Naive thymus-derived CD4-positive, alpha-beta T cell (primary cell): ENCODE measurements at places on chromosomes 5 and 9. TPM values are rescaled to one million over a fixed set of nuclear protein-coding genes. Genes with fewer than 3 reads are reported as not detected.

DNA sequence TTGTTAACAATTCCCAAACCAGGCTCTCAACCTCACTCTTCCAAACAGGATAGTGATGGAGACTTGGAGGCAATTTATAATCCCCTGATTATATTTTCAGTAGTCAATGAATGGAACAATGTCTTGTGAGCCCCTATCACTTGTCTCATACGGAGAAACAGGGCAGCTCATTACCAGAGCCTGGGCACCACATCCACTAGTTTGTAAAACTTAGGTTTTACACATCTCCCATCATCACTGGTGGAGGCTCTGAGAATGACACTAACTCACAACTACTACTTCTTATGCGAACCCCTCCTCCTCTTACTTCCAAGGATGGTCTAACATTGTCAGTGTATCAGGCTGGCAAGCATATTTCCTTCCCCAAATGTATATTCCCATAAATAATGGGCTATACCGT, 253.7 kb downstream of the EPB41L4A start:
- DNase-seq = no peak
- no peak overlapping the region for H3K4me3 ChIP-seq
- H3K4me1 ChIP-seq = peaks cover 10% of the 10 kb centered on the region
- H3K27ac ChIP-seq = no peak overlapping the region
- H3K36me3 ChIP-seq = peaks cover 19% of the 10 kb centered on the region
- no peaks in the 10 kb centered on the region for H3K27me3 ChIP-seq

GRCh38 chr5:127608077-127608660, 40.7 kb upstream of the CTXN3 start:
- no peaks in the 10 kb centered on the region for H3K27me3 ChIP-seq
- no peak overlapping the region for H3K4me3 ChIP-seq
- DNase-seq = no peak
- no peaks in the 10 kb centered on the region for H3K4me1 ChIP-seq
- no peaks in the 10 kb centered on the region for H3K36me3 ChIP-seq

DNA sequence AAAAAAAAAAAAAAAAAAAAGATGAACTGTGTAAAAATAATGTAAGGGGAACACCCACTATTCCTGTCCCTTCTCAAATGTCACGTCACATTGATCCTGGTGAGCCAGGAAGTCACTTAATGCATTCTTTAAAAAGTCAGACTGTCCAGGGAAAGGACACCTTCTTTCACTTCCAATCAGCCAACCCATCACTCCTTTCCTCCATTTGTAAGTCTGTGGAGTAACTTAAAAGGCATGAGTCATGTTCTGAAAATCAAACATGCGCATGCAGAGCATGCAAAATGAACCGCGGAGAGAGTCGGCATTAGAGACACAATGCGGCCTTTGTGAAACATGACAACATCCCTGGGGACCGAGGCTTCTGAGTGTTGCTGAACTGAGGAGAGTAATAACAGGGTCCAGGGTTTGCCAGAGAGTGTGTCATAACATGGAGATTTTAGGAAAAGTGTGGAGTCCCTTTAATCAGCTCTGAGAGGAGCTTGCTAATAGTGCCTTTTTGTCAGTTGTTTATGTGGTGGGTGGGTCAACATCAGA, 77.6 kb upstream of the SEMA6A start:
- no peaks in the 10 kb centered on the region for H3K36me3 ChIP-seq
- H3K27ac ChIP-seq = no peak overlapping the region
- no peaks in the 10 kb centered on the region for H3K4me1 ChIP-seq
- no peak overlapping the region for H3K4me3 ChIP-seq
- no peaks in the 10 kb centered on the region for H3K27me3 ChIP-seq
- DNase-seq = no peak

DNA sequence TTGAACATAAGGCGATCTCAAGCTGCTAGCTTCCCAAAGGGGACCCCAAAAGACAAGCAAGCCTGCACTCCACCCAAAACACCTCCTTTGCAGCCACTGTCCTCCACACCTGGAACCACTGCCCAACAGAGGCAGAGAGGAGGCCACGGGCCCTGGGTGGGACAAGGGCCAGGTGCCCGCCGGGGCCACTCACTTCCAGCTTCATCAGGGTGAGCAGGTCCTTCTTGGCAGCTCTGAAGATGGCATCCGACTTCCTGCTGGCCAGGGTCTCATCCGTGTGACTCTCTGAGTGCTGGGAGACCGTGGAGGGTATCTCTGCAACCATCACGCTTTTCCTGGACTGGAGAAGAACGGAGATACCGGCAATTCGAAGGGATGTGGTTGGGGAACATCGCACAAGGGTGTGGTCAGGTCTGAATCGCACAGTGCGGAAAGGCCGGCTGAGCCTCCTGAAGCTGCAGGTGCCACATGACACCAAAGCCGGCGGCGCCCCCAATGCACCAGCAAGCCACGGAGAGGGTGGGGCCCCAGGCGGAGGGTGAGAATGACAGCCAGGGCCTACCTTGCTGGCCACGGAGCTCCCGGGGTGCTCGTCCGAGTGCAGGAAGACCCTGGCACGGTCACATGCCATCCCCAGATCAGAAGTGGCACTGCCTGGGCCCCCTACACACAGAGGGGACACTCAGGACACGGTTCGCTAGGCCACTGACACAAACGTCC, 44.6 kb downstream of the PNPLA7 start:
- no peaks in the 10 kb centered on the region for H3K27me3 ChIP-seq
- no peak for DNase-seq
- no peaks in the 10 kb centered on the region for H3K36me3 ChIP-seq
- H3K27ac ChIP-seq = no peak overlapping the region

GRCh38 chr9:68704498-68704813, 584 bp upstream of the PIP5K1B start:
- no peak overlapping the region for H3K27ac ChIP-seq
- H3K4me1 ChIP-seq = no peaks in the 10 kb centered on the region
- H3K4me3 ChIP-seq = no peak overlapping the region

DNA sequence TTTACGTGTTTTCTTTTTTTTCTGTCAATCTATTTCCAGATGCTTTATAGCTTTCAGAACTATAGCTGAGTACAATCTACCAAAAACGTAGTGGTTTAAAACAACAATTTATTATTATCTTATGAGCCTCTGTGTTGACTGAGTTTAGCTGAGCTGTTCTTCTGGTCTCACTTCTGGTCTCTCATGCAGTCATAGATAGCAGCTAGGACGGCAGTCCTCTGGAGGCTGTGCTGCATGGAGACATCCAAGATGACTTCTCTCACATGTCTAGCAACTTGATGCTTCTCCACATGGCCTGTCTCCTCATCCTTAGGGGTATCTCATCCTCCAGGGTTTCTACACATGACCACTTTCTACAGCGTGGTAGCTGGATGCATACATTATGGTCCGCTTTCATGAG, 22.0 kb upstream of the RAD23B start:
- no peaks in the 10 kb centered on the region for H3K4me1 ChIP-seq
- no peaks in the 10 kb centered on the region for H3K27me3 ChIP-seq
- H3K27ac ChIP-seq = no peak overlapping the region
- no peaks in the 10 kb centered on the region for H3K36me3 ChIP-seq
- no peak for DNase-seq

- H3K27me3 ChIP-seq = no peaks in the 10 kb centered on the region
- H3K36me3 ChIP-seq = no peaks in the 10 kb centered on the region
- no peak overlapping the region for H3K4me3 ChIP-seq
- no peak overlapping the region for H3K27ac ChIP-seq
- no peak for DNase-seq
These were observed 142.1 kb downstream of the MPDZ start for GRCh38 chr9:13137426-13137825.

- no peak overlapping the region for H3K27ac ChIP-seq
- DNase-seq = no peak
These were observed 549.7 kb downstream of the CSNK1G3 start for GRCh38 chr5:124061663-124062062.

- H3K4me1 ChIP-seq = no peaks in the 10 kb centered on the region
- H3K36me3 ChIP-seq = no peaks in the 10 kb centered on the region
- H3K4me3 ChIP-seq = no peak overlapping the region
- no peaks in the 10 kb centered on the region for H3K27me3 ChIP-seq
These were observed 151.8 kb downstream of the HSPA4 start for GRCh38 chr5:133203317-133204305.

GRCh38 chr9:118928722-118929121, 440.5 kb downstream of the BRINP1 start:
- no peaks in the 10 kb centered on the region for H3K27me3 ChIP-seq
- H3K27ac ChIP-seq = no peak overlapping the region
- H3K4me1 ChIP-seq = no peaks in the 10 kb centered on the region
- no peak overlapping the region for H3K4me3 ChIP-seq

GRCh38 chr5:72194846-72195245, 87.6 kb downstream of the MAP1B start:
- DNase-seq = no peak
- no peak overlapping the region for H3K27ac ChIP-seq
- H3K27me3 ChIP-seq = peaks cover 4% of the 10 kb centered on the region

DNA sequence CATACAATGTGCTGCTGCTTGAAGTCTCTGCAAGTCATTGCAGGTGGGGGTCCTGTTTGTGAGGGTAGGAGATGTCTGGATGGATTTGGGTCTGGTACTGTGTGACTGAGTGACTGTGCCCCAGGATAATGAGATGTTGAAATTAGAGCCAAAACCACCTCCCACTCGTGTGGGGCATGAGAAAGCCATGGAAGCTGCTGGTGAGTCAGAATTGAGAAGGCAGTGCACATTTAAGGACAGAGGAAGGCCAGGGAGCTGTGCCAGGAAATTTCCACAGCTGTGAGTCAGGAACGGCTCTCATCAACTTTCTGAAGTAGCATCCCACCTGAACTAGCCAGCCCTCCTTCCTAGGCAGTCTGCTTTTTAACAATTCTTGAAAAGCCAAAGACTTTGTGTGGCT, 229.8 kb downstream of the DRD1 start:
- no peaks in the 10 kb centered on the region for H3K27me3 ChIP-seq
- H3K4me1 ChIP-seq = no peaks in the 10 kb centered on the region
- no peak overlapping the region for H3K4me3 ChIP-seq
- DNase-seq = no peak
- H3K27ac ChIP-seq = no peak overlapping the region
- no peaks in the 10 kb centered on the region for H3K36me3 ChIP-seq

GRCh38 chr5:143569213-143569701, 165.8 kb upstream of the NR3C1 start:
- H3K36me3 ChIP-seq = no peaks in the 10 kb centered on the region
- no peak for DNase-seq
- no peak overlapping the region for H3K27ac ChIP-seq
- H3K27me3 ChIP-seq = no peaks in the 10 kb centered on the region
- no peak overlapping the region for H3K4me3 ChIP-seq

GRCh38 chr5:60687927-60688720, 11.8 kb downstream of the DEPDC1B start:
- no peaks in the 10 kb centered on the region for H3K4me1 ChIP-seq
- H3K4me3 ChIP-seq = no peak overlapping the region
- H3K36me3 ChIP-seq = no peaks in the 10 kb centered on the region
- no peak for DNase-seq

GRCh38 chr5:137167187-137167586, 331.9 kb downstream of the SPOCK1 start:
- H3K27me3 ChIP-seq = no peaks in the 10 kb centered on the region
- no peak overlapping the region for H3K4me3 ChIP-seq
- H3K27ac ChIP-seq = no peak overlapping the region
- H3K36me3 ChIP-seq = no peaks in the 10 kb centered on the region
- no peaks in the 10 kb centered on the region for H3K4me1 ChIP-seq
- DNase-seq = no peak

DNA sequence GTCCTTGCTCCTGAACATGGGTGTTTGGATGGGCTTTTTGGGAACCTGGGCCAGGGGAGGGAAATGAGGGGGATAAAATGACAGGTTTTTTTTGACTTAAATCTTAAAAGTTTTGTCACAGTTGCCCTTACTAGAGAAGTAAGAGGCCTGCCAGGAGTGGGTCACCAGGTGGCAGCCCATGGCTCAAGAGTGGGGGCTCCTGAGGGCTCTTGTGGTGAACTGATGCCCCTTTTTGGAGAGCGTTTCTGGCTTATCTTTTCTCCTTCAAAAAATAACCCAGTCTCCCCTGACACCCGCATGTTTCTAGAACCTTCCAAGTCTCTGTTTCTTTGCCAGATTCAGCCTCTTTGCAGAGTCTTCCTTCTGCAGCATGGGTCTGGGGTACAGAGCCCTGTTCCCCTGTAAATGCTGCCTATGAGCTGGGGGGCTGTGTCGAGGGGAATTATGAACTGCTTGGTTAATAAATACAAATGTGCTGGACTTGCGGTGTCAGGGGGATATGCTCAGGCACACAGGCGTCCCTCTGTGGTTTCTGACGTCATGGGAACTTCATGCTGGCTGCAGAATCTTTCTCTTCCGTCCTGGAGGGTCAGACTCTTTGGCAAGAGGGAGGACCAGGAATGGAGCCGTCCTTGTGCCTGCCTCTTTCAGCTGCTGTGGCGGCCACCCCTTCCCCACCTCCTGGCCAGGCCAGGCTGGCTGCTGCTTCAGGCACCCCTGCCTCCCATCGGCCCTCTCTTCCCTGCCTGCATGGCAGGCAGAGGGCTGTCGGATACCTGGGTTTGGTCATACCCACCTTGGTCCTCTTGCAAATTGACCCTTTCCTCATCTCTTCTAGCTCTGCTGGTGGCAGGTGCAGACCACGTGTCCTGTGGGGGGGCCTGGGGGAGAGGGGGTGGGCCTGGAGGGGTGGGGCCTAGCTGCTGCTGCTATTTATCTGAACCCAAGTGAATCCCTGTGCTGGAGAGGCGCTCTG, 30.1 kb downstream of the PTPA start:
- no peaks in the 10 kb centered on the region for H3K36me3 ChIP-seq
- peak overlapping the region; percentile 92 for H3K27ac ChIP-seq
- DNase-seq = no peak

- DNase-seq = no peak
- no peaks in the 10 kb centered on the region for H3K4me1 ChIP-seq
- no peak overlapping the region for H3K4me3 ChIP-seq
- no peaks in the 10 kb centered on the region for H3K36me3 ChIP-seq
- H3K27me3 ChIP-seq = no peaks in the 10 kb centered on the region
- H3K27ac ChIP-seq = no peak overlapping the region
These were observed 34.6 kb upstream of the PHYKPL start for GRCh38 chr5:178267245-178267644.

- no peak for DNase-seq
- no peak overlapping the region for H3K4me3 ChIP-seq
- no peaks in the 10 kb centered on the region for H3K4me1 ChIP-seq
These were observed 205.4 kb downstream of the DCP2 start for GRCh38 chr5:113181853-113182490.

DNA sequence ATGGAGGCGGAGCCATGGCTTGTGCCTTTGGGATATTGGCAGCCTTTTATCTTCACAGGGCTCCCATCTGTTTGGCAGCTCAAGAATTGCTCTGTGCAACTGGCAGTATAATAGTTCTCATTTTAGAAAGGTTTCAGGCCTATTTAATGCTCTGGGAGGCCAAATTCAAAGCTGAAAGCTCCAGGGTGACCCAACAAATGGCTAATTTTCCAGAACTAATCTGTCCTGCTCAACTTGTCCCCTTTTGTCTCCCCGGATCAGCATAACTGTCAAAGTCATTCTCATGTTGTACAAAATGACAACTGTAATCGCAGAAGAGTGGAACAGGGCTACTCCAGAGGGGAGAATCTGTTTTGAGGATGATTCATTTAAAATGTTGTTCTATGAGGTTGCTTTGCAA, 52.6 kb upstream of the CXCL14 start:
- H3K4me1 ChIP-seq = no peaks in the 10 kb centered on the region
- H3K4me3 ChIP-seq = no peak overlapping the region

The MARCHF11 gene
- total RNA-seq = not detected in 2 replicates

The FOXI1 gene
- 0.13 TPM for total RNA-seq

The CYLC2 gene
- not detected in 2 replicates for total RNA-seq

The PRR16 gene
- total RNA-seq = not detected

The NOXA1 gene
- total RNA-seq = 11.1 TPM

The IRX2 gene
- not detected for total RNA-seq

The FOXD4L6 gene
- total RNA-seq = not detected

The ACTBL2 gene
- total RNA-seq = not detected

The LCN6 gene
- total RNA-seq = not detected
